ENCODE measurements at places on chromosomes 5 and 9.
A peak's percentile ranks its signal among the peaks of the same experiment; 100 is the strongest.

- DNase-seq = no peak
Observed at GRCh38 chr5:77168879-77169244, 41.6 kb upstream of the PDE8B start.

- no peak for DNase-seq
Observed at GRCh38 chr5:152864991-152865390, 459.9 kb upstream of the NMUR2 start.

DNA sequence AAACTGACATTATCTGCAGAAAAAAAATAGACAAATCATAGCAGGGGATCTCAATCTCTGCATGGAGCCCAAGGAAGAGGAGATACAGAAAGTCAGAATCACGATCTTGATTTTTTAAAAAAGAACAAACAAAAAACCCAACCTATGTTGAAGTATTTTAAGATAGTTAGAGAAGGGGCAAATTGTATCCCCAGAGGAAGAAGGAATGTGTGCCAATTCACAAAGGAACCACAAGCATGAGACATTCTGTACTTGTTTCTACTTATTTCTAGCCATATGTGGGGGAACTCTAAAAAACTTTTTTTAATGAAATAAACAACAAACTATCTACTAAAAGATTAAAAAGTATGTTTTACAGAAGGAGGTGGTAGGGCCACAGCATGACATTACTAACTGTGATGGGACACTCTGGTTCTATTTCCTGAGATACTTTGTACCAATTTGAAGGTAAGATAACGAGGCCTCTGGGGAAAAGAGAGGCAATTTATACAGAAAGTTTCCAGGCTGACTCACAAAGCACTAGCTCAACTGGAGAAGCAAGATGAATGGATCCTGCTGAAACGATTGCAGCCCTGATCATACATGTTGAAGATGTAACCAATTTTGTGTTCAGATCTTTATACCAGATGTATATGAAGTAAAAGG, 22.5 kb downstream of the RANBP3L start:
- no peak for DNase-seq

GRCh38 chr5:156927545-156927944, 35.5 kb downstream of the TIMD4 start:
- DNase-seq = no peak

DNA sequence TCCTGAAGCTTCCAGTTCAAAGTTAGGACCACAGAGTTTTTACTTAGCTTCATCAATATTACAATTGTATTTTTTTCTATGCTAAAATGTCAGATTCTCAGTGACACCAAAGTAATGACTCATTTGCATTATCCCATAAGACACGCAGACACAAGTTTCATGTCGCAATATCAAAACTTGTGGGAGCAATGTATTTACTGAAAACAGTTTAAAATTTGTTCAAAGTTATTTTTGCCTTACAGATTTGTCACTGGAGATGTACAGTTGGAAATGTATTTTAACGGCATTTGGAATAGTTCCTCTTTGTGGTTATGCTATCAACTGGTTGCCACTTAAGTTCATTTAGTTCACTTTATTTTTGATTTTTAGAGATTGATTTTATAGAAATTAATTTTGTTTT, 36.2 kb upstream of the DAP start:
- peak; percentile 20 for DNase-seq

- DNase-seq = no peak
Observed at GRCh38 chr5:60598424-60598823, 101.5 kb downstream of the DEPDC1B start.

DNA sequence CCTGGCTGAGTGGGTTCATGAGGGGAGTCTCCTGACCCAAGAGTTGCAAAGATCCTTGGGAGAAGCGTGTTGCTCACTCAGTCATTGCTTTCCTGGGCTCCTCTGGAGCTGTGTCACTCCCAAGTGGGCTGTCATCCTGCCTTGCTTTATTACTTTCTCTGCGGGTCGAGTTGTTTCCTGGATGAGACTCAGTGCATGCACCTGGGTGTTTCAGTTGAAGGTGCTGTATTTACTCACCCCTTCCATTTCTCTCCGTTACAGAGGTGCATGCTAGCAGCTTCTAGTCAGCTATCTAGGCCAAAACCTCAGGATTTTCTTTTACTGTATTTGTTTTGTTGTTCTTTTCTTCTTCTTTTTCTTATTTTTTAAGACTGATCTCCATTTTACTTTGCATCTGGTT, 785.5 kb upstream of the EDIL3 start:
- no peak for DNase-seq

DNA sequence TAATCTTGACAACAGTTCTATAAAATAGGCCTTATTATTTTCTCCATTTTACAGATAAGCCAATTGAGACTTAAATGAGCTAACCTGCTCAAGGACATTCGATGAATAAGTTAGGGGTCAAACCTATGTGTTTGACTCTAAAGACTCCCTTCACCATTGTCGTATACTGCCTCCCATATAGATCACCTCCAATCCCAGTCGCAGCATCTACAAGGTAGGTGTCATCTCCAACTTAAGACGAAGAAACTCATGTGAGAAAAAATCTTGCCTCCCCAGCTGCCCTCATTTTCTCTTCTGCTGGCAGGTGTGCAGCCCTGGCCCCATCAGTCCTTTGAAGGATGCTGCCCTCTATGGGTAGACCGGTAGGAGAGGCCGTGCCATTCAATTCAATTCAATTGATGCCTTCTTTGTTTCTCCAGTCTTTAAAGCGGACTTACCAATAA, 75.2 kb upstream of the SMARCA2 start:
- DNase-seq = peak; percentile 32

DNA sequence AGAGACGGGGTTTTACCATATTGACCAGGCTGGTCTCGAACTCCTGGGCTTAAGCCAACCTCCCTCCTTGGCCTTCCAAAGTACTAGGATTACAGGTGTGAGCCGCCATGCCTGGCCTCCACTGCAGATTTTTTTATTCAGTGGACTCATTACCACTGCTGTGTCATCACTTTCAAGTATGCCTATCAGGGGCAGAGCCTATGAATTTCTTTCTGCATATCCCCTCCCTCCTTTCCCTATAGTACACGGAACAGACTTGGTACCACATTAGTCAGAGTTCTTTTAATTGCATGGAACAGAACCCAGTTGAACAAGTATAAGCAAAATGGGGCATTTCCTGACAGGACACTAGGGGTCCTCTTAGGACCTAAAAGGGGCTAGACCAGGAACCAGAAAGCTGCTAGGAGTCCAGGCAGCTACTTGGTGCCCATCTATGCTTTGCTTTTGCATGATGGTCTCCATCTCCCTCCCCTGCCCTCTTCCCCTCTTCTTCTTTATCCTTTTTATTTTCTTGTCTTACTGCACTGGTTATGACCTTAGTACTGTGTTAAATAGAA, 5.8 kb downstream of the BSPRY start:
- DNase-seq = peak; percentile 34

GRCh38 chr5:34534523-34535103, 121.5 kb upstream of the RAI14 start:
- DNase-seq = peak; percentile 92

GRCh38 chr9:78013934-78014333, 17.7 kb downstream of the GNAQ start:
- DNase-seq = no peak

Measured in HCEC 1CT (cell line).